T-helper 1 cell treated with Interleukin-12 subunit alpha and Interleukin-12 subunit beta and Interleukin-4 antibody, amounts not matched to agents 30 ng/mL and 1 ng/mL, for 36 hours (primary cell): ENCODE measurements at places on chromosomes 11 and 22. TPM values are rescaled to one million over a fixed set of nuclear protein-coding genes. Genes with fewer than 3 reads are reported as not detected.

The TMPRSS6 gene
- total RNA-seq, result 2.7 and 3.4 TPM in 2 replicates

The KRTAP5-9 gene
- 0.24 TPM in 1 of 2 replicates, not detected in the other for total RNA-seq

The APOL3 gene
- 221 and 234 TPM in 2 replicates for total RNA-seq

The HPX gene
- total RNA-seq, result 0.51 TPM in 1 of 2 replicates, not detected in the other
